ENCODE measurements at places on chromosomes 16 and 17.

GRCh38 chr17:73481676-73482075 lies 162.6 kb downstream of the SDK2 start:
- no peak for DNase-seq

DNA sequence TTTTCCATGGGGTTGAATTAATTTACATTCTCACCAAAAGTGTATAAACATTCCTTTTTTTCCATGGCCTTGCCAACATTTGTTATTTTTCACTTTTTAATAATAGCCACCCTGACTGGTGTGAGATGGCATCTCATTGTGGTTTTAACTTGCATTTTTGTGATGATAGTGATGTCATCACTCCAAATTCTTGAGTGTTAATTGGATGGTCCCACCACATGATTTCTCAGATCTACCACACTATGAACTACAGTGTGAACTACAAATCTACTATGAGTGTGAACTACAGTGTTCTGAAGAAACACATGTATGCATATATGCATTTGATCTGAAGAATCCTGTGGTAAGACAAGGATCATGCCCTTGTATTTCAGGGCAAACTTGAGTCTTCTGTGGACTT lies 340.1 kb downstream of the ABCC12 start:
- no peak for DNase-seq

GRCh38 chr16:6558126-6558525 lies 774.5 kb upstream of the RBFOX1 start:
- no peak for DNase-seq

- no peak for DNase-seq
Observed at GRCh38 chr17:72287586-72287985, 166.8 kb downstream of the SOX9 start.

GRCh38 chr17:45940293-45940692 lies 45.9 kb downstream of the MAPT start:
- DNase-seq: no peak

DNA sequence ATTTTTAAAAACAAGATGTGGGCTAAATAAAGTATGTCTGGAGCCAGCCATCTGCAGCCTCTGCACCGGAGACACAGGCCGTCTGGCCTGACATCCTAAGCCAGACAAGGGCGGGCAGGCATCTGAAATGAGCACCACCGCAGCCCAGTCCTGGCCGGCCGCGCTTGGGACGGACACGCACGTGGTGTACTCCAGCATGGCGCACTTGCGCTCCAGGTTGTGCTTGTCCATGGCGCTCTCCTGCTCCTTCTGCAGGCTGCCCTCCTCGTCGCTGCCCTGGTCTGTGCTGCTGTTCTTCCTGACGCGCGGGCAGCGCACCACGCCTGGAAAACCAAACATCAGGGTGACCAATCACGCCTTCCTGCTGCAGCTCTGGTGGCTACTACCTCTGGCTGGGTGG lies 60.3 kb downstream of the GTF3C1 start:
- no peak for DNase-seq

DNA sequence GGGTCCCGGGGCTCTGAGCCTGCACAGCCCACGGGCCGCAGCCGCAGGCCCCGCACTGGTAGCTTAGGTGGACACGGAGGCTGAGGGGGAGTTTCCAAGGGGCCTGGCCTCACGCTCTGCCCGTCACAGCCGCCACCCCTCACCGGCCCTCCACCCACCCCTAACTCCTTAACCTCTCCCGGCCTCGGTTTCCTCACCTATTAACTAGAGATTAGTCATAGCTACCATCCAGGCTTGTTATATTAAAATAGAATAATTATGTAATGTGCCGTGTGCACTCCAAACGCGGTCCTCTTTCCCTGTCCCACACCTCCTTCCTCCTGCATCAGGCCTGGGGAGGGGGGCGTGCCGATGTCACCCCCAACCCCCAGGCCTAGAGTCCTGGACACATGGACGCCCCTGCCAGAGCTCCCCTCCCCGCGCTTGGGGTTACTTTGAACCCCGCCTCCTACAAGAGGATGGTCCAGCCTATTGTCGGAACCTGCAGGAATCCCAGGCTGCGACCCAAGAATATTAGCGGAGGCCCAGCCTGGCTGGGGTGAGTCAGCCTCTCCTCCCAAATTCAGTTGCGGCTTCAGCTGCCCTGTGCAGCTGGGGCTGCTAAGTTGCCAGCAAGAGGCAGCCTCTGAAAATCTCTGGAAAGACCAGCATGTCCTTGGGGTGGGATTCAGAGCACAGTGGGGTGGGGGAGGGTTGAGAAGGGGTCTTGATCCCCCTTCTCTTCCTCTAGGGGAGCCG lies 17.3 kb downstream of the SOCS3 start:
- DNase-seq: no peak

DNA sequence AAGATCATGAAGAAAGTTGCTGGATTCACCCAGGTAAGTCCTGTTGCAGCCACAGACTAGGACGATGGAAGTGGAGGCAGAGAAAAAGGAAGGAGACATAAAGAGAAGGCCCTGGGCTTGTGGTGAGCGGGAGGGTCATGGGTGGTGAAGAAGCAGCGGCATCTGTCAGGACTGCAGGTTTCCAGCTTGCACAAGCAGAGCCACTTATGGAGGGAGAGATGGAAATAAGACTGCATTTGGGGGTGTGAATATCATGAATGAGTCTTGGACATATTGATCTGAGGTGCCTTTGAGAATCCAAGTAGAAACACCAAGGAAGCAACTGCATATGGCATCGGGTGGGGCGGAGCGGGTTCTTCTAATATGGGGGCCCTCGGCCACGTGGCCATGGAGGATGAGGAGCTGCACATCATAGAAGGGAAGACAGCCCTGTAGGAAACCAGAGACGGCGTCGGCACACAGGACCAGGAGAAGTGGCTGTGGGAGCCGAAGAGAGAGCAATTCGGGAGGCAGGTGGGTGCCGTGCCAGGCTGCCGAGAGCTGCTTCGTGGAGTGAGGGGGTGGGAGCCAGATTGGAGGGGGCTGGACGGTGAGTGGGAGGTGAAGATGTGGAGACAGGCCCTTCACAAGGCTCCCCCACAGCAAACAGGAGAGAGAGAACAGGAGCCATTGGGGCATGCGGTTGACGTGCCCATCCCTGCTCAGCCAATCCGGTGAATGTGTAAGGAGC lies 243.5 kb downstream of the GSG1L start:
- DNase-seq: no peak

DNA sequence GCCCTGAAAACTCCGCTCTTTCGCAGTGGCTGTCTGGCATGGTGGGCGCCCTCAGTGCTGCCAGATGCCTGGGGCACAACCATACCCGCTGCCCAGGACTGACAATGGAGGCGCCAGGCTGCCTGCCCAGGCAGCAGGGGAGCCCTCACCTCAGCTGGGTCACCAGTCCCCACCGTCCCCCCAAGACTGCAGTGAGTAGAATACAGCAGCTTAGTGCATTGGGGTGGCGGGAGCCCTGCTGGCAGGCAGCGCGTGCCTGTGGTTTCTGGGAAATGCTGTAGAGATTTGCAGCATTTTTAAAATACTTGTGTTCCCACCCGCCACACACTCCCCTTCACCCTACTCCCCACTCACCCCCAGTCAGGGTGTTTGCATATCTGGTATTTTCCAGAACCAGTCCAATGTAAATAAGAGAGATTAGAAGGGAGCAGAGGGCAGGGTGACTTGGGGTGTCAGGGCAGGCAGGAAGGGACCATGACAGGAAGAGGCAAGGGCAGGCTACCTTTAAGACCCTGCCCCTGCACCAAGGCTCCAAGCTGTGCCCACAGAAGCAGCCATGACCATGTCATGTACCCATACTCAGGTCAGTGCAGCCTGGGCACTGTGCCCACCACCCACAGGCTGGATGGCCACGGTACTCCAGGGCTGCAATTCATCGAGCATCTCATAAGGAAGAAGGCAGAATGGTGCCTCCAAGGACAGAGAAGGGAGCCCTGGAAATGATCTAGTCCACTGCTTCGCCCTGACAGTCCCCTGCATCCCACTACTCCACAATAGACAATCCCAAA lies 21.5 kb downstream of the MYO18A start:
- no peak for DNase-seq

- peak; percentile 58 for DNase-seq
Observed at GRCh38 chr16:67248401-67249177, at the start of gene SLC9A5. Gene SLC9A5 (plus strand): TSS chr16:67248979. CDS start chr16:67249015, 36 bp downstream.

GRCh38 chr17:2386400-2387085 lies 14.3 kb downstream of the MNT start:
- DNase-seq: no peak

DNA sequence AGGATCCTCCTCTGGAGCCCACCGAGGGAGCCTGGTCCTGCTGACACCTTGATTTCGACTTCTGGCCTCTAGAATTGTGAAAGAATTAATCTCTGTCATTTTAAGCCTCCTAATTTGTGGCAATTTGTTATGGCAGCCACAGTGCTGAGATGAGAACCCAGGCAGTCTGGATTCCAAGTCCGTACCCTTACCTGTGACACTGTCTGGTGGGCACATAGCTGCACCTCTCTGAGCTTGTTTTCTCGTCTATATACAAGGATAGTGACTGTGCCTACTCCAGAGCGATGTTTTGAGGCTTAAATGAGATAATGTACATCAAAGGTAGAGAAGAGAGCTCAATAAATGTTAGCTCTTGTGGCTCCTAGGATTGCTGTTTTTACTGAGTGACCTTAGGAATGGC lies 128.4 kb upstream of the MPHOSPH6 start:
- DNase-seq: no peak

DNA sequence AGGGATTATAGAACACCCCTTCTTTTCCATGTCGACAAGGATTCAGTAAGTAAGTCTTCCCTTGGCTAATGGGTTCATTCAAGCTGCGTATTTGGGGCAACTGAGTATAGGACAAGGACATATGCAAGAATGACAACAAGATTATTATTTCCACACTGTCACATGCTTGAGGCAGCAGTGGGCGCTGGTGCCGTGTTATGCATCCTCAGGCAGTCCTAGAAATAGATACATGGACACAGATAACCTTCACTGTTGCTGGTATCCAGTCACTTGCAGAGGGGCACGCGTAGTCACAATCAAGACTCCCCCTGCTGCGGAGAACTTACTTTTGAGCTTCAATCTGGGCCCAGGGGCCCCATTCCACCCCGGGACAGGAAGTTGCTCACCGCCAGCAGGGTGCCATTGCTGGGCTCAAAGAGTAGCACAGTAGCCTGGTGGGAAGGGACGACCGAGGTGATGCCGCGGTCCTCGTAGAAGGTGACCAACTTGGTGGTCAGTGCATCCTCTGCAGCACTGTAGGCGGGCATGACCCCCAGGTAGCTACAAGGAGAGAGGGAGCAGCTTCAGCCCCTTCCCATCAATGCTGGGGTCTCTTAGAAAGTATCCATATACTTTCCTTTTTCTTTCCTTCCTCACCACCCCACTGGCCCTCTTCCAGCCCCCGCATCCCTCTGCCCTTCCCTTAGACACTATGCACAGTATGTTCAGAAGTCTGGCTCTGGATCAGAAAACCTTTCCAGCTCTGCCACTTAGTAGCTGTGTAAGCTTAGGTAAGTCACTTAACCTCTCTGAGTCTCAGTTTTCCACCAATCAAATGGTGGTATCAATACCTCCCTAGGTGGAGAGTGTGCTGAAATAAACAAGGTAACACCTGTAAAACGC lies 804 bp downstream of the CRYM start:
- DNase-seq: peak; percentile 19

GRCh38 chr17:81034168-81034777 lies 678 bp upstream of the BAIAP2 start:
- DNase-seq: no peak

GRCh38 chr17:29617481-29618271 lies 5.0 kb downstream of the CORO6 start:
- DNase-seq: peak; percentile 88

- peak; percentile 53 for DNase-seq
Observed at GRCh38 chr17:27323538-27324215, 29.8 kb downstream of the WSB1 start.

GRCh38 chr16:85628265-85628556 lies 15.1 kb downstream of the GSE1 start:
- no peak for DNase-seq

GRCh38 chr17:5705876-5706576 lies 121.7 kb upstream of the NLRP1 start:
- DNase-seq: no peak

- DNase-seq: peak; percentile 68
Observed at GRCh38 chr17:81735264-81736102, 23.4 kb downstream of the SLC25A10 start.

- DNase-seq: no peak
Observed at GRCh38 chr17:74373838-74374606, 6.7 kb downstream of the GPR142 start.

- no peak for DNase-seq
Observed at GRCh38 chr17:391850-392249, 39.2 kb upstream of the RPH3AL start.

- peak; percentile 38 for DNase-seq
Observed at GRCh38 chr17:54754560-54754959, 146.1 kb upstream of the TOM1L1 start.

- DNase-seq: no peak
Observed at GRCh38 chr17:80169784-80170500, at the start of gene CARD14. Gene CARD14 (plus strand): TSS chr17:80170030. CDS start chr17:80181439, 11,409 bp downstream.

- DNase-seq: no peak
Observed at GRCh38 chr16:82010649-82011048, 621 bp downstream of the SDR42E1 start.

- no peak for DNase-seq
Observed at GRCh38 chr16:66578651-66579531, at the start of gene CMTM2. Gene CMTM2 (plus strand): TSS chr16:66579463. CDS start chr16:66579608, 145 bp downstream.

DNA sequence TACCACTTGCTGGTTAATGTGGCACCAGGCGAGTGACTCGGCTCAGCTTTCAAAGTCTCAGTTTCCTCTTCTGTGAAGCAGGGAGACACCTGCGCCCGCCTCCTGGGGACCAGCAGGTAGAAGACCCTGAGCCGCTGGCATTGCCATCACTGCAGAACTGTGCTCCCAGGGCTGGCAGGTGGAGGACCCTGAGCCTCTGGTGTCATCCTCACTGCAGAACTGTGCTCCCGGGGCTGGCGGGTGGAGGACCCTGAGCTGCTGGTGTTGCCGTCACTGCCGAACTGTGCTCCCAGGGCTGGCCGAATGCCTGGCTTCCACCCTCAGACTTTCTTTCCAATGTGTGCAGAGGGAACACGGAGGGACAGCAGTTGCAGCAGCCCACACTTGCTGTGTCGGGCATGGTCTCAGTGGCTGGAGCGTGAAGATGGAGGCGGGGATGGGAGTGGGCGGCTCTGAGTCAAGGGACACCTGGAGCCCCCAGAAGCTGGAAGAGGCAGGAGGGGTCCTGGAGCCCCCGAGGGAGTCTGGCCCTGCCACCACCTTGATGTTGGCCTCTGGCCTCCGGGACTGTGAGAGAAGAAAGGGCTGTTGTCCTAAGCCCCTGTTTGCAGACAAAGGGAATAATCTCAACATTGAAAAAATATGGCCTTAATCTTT lies 75.8 kb upstream of the METTL9 start:
- DNase-seq: no peak

DNA sequence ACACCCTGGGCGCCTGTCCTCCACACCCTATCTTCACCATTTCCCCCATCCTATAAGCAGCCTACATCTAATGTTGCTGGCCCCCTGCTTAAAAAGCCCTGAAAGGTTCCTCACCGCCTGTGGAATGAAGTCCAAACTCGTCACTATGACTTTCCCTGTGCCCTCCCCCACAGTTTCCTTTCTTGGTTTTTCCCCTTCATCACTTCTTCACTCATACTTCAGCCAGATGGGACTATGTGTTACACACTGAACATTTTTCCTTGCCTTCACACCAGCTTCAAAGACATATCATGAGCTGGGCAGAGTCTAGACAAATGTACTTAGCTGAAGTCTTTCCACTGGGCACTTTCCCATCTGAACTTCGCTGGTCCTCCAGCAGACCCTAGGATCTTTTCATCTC lies 1.5 kb upstream of the MARCHF10 start:
- no peak for DNase-seq

GRCh38 chr17:32901743-32902142 lies 24.8 kb upstream of the MYO1D start:
- DNase-seq: no peak
